ENCODE measurements at places on chromosomes 11 and 22.

- no peak for DNase-seq
Measured at GRCh38 chr11:92140021-92140420, 84.6 kb upstream of the FAT3 start.

- DNase-seq, result no peak
Measured at GRCh38 chr11:86593833-86594232, 78.6 kb downstream of the ME3 start.

- no peak for DNase-seq
Measured at GRCh38 chr11:132610216-132610615, 922.1 kb downstream of the OPCML start.

DNA sequence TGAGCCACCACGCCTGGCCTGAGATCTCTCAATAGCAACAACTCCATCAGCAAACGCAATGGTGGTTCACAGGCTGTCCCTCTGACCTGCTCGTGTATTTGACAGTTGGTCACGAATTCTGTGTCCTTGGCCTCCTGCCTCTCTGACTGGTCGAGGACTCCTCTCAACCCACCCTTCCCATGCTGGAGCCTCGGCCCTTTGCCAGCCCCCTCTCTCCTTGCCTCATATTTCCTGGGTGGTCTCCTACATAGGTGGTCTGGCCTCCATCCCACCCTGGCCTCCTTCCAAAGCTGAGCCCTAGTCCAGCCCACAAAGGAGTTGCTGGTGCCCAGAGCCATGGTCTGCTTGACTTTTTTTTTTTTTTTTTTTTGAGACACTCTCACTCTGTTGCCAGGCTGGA is 11.4 kb upstream of the A4GALT start:
- DNase-seq, result no peak

GRCh38 chr22:31055635-31056159 is 25.4 kb upstream of the SMTN start:
- DNase-seq, result no peak

DNA sequence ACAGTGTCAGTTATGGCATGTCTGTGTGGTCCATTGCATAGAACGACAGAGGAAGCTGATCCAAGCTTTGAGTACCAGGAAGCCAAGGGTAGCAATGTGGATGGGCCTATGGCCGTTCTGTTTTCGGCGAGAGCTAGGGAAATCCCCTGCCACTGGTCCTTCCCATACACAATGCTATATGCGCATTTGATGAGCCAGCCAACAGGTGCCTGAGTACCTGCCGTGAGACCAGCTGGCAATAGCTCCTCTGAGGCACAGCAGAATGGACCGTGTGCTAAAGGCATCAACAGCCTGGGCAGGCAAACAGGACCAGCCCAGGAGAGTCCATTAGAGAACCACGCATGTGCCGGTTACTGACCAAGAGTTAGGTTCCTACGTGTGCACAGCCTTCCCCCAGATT is 753.0 kb downstream of the NTM start:
- DNase-seq, result no peak

GRCh38 chr11:112318184-112318591 is 57.5 kb upstream of the PLET1 start:
- no peak for DNase-seq

DNA sequence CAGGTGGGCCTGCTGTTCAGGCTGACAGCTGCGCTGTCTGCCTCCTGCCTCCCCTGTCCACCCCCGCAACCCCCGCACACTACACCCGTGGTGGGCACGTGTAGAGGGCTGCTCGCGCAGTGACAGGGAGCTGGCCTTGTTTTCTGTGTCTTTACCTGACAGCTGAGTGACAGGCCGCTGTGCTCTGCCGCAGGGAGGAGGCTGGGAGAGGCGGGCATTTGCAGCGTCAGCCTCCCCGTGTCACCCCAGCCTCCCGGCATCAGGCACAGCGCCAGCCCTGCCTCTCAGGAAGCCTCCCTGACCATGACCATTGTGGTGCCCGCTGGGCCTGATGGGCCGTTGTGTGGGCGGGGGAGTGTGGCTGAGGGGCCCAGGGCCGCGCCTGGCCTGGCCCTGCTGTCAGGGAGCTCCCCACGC is 32.0 kb upstream of the RELT start:
- DNase-seq, result no peak

GRCh38 chr11:83238111-83238510 is 44.6 kb downstream of the ANKRD42 start:
- DNase-seq, result no peak

- DNase-seq, result peak; percentile 43
Measured at GRCh38 chr11:62645671-62645945, 805 bp downstream of the GANAB start.

- peak; percentile 46 for DNase-seq
Measured at GRCh38 chr11:8006349-8006977, 19.3 kb downstream of the EIF3F start.

DNA sequence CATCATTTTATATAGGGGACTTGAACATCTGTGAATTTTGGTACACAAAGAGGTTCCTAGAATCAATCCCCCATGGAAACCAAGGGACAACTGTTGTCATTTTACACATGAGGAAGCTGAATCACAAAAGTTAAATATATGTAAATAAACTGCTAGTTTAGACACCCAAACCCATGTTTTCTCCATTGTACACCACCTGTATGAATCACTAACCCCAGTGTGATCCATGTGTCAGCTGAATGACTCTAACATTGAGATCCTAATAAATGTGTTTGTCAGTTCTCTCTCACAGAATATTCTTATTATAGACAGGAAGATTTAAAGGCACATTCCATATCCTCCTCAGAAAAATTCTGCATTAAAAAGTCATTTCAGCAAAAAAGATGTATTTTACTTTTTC is 83.3 kb downstream of the ATG16L2 start:
- no peak for DNase-seq

- DNase-seq, result no peak
Measured at GRCh38 chr11:128046213-128046612, 541.1 kb downstream of the ETS1 start.

DNA sequence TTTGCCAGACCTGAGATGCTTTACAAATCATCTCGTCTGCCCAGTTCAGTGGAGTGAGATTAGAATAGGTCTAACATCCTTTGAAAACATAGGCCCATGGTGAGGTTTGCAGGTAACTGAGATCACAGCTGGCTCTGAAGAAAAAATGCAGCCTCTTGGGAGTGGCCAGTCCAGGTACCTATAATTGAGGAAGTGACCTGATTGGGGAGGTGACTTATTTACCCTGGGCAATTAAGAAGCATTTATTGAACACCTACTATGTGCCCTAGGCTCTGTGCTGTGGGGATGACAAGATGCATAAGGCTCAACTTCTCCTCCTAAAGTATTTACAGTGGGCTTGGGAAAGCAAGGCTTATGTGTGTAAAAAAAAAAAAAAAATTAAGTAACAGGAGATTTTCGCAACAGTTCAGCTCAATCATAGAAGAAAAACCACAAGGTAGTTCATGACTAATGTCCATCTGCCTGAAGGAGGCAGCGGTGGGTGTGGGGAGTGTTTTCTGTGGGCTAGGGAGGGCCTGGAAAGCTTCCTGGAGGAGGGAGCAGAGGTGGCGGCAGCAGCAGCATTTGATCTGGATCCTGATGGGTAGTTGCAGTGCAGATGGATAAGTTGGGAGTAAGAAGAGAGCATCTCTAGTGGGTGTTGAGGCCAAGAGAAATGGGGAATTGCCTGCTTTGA is 16.1 kb downstream of the MICAL2 start:
- no peak for DNase-seq

GRCh38 chr11:69703768-69704507 is at the start of gene FGF19:
Gene FGF19 (minus strand): TSS chr11:69704022. CDS start chr11:69703876, 146 bp downstream.
- no peak for DNase-seq

DNA sequence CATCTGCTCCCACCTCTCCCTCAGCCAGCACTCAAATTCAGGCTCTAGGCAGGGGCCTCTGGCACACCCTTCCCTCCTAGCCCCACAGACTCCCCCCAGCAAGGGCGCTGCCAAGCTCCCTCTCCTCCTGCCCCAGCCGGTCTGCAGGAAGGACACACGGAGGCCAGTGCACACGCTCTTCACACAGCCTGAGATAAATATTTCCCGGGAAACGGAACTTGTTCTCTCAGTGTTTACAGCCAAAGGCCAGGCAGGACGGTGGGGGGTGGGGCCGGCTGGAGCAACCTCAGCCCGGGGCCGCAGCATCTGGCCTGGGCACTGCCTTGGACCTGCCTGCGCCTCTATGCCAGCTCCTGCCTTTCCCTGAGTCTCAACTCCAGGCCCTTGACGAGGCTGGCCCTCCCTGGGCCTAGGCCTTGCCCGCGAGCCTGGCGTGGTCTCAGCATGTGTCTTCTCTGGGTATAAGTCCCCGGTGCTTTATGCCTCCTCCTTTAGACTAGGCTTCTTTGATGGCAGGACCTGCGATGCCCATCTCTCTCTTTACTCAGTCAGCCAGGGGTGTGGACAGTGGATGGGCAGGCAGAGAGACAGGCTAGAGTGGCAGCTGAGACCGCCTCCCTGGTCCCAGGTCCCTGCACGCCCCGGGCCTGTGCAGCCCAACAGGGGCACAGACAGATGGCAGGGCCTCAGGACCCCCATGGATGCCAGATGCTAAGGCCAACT is 48.4 kb downstream of the PDE2A start:
- no peak for DNase-seq

DNA sequence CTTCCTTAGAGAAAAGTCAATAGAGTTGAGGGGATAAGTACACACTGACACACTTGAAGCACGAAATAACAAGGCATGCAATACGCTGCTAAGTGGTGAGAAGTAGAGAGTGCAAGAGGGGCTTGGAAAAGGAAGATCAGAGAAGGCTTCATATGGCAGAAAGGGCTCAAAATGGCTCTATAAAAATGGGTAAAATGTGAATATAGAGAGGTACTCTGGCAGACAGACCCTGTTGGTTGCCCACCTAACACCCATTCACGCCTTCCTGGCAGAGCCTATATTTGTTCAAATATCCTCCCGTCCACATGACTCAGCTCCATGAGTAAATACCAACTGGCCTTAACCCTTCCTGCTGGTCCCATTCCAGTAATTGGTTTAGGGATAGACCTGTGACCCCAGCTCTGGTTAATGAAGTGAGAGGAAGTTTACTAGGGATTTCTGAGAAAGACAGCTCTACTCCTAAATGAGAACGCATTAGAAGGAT is 38.9 kb upstream of the CCDC34 start:
- no peak for DNase-seq

DNA sequence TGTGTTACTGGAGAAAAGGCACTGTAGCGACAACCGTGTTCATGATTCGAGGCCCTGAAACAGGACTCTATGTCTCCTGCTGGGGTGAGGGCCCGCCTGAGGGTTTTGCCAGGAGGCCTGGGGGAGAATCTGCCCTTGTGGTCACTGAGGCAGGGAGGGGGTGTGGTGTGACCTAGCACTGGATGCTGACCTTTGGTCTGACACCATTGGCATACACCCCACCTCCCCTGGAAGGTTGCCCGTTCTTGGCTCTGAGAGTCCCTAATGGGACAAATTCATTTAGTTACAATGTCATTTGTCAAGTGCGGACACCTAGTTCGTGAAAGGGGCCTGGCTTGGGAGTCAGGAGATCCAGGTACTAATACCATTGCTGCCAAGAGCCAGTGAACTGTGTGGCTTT is 29.0 kb downstream of the NECTIN1 start:
- no peak for DNase-seq

GRCh38 chr11:5252192-5252918 is 2.2 kb downstream of the HBG2 start:
- no peak for DNase-seq

DNA sequence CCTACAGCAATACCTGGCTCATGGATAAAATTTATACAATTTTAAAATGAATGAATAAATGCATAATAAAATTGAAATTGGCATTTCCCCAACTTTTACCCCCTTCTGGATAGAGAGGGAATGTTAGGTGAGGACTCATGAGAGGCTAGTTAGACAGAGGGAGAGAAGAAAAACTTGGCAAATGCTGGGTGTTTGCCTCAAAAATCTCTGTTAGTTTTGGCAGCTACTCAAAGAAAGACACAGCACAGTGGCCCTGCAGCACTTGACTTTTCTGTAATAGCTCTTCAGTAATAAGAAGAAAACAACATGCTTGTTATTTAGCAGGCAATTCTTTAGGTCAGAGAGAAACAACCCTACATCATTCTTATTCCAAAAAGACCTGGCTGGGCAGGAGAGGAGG is 20.7 kb upstream of the IZUMO1R start:
- no peak for DNase-seq

DNA sequence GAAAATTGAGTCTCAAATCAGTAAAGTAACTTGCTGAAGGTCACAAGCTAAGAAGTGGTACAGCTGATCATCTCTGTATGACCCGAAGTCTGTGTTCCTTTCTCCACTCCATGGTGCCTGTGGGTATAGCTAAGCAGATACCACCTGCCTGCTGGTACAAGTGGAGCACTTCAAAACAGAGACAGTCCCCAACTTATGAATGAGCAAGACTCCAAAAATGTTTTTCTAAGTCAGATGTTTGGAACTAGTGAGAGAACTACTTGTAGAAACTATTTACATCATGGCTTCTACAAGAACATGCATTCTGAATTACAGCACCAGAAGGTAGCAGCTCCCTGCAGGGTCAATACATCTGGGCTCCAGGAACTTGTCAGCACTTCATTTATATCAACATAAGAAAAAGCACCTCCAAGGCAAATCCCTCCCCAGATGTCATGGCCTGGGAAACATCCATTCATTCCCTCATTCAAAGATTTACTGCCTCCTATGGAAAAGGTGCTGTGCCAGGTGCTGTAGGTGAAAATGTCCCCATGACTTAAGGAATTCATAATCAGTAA is 94.7 kb downstream of the SERGEF start:
- DNase-seq, result no peak

GRCh38 chr11:123527526-123527925 is 97.5 kb downstream of the GRAMD1B start:
- no peak for DNase-seq

DNA sequence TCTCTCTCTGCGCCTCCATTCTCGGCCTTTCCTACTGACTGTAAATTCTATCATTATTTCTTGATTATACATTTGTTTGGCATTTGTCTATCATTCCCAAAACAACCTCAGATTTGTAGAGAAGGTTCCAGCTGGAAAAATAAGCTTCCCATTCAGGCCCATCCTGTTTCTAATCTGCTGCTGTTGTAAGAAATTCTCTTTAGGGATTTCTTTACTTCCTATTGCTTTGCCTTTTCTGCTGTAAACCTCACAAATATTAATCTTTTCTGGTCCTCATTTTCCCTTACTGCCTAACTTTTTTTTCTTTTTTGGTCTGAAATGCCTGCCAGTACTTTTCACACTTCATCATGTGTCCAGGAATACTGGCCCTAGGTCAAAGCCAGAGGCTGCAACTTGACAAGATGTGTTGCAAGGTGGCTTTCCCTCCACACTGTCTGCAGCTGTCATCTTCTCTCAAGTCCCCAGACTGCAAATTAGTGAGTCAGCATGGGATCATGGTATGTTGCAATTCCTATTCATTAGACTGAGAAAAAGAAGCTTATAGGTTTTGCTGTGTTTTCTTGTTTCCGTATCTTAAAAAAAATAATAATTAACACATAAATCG is 858.7 kb upstream of the CHORDC1 start:
- DNase-seq, result no peak

GRCh38 chr22:40714499-40715337 is 35.4 kb downstream of the MCHR1 start:
- DNase-seq, result no peak

GRCh38 chr11:122778148-122778547 is 60.2 kb upstream of the CRTAM start:
- no peak for DNase-seq
